Stimulated activated CD8-positive, alpha-beta memory T cell treated with anti-CD3 and anti-CD28 coated beads, Interleukin-7, amount 100 ng/mL, for 48 hours (primary cell): ENCODE measurements at places on chromosomes 5 and 9.

- peak; percentile 4 for DNase-seq
These were observed 41.3 kb downstream of the CFAP77 start for GRCh38 chr9:132451276-132451675.

- no peak for DNase-seq
These were observed 118.6 kb downstream of the KDM4C start for GRCh38 chr9:6876195-6876894.

- no peak for DNase-seq
These were observed 180.9 kb downstream of the MAPKAP1 start for GRCh38 chr9:125525921-125526631.

- DNase-seq: peak; percentile 11
These were observed 16.9 kb downstream of the IL5 start for GRCh38 chr5:132526290-132526973.

- DNase-seq: no peak
These were observed 48.9 kb downstream of the CXXC5 start for GRCh38 chr5:139696894-139697658.

DNA sequence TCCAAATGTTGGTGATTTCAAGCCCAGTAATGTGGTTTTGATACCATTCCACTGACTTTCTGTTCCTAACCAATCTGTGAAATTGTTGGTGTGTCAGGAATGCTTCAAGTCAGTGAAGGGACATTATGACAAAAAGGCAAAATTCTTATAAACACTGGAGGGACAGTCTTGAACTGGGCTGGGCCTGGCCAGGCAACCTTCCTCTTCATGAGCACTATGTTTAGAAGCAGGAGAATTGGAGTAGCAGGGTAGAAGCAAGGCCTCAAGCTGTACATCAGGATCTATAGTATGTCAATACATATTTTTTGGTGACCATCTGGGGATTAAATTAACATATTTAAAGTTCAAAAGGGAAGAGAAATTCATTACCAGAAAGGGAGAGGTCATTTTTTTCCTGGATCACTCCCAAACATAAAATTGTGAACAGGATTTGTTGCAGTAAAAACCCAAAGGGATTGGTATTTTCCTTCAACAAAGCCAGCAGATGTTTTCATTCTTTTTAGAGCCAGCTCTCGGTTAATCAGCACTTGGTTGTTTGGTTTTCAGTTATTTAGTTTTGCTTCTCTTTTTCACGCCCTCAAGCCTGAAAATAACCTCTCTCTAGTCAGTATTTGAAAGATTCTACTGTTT is 77.9 kb upstream of the PIK3R1 start:
- DNase-seq: no peak

GRCh38 chr9:78171651-78172050 is 64.2 kb upstream of the CEP78 start:
- DNase-seq: no peak

GRCh38 chr5:153782589-153783361 is 255.9 kb downstream of the FAM114A2 start:
- DNase-seq: no peak

DNA sequence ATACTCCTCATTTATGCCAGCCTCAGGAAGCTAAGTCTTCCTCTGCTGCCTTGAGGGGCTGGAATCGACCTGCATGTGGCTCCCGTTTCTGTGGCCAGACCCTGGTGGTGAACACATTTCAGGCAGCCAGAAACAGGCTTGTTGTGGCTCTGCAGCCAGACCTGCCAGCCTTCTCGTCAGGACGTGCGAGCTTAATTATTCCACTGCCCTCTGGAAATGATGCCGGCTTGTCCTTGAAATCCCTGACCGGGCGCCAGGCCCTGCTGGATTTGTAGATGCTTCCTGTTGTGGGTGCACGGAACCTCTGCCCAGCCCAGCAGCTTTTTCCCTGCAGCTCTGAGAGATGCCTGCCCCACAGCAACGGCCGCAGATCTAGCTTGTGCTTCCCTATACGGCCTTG is 41.6 kb downstream of the PDZD2 start:
- no peak for DNase-seq

GRCh38 chr5:129382921-129383672 is 77.0 kb upstream of the ADAMTS19 start:
- no peak for DNase-seq

- DNase-seq: no peak
These were observed 35.9 kb downstream of the ARPC5L start for GRCh38 chr9:124897570-124898460.

- no peak for DNase-seq
These were observed 92.6 kb upstream of the LMX1B start for GRCh38 chr9:126521089-126521488.

- DNase-seq: no peak
These were observed 1.7 kb downstream of the FKBP15 start for GRCh38 chr9:113219186-113219936.

DNA sequence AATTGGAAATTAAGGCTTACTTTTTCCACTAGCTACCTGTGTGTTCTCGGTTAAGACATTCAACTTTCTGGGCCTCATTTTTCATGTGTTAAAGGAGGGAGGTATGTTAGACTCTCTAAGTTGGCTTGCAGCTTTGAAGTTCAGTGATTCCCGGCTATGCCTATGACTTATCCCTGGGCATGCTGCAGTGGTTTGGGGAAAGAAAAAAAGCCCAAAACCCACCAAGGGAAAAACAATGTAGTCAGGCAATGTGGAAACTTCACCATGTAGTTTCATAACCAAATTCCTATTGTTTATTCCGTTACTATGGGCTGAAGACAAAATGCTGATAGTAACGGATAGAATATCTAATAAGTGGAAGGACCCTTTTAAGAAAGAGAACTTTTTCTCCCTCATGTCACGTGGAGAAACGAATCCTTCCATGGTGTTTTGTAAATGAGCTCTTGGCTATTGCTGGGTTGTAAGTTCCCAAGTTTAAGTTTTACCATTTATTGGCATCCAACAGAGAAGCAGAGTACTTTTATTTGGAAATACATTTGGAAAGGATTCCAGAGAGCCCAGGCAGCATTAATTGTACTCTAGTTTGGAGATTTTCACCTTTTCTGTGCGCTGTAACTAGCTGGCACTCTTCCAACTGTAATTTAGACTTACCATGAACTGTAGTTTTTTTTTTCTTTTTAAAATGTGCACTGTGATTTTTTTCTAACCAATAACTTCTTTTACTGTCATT is 84.9 kb upstream of the MPDZ start:
- no peak for DNase-seq

DNA sequence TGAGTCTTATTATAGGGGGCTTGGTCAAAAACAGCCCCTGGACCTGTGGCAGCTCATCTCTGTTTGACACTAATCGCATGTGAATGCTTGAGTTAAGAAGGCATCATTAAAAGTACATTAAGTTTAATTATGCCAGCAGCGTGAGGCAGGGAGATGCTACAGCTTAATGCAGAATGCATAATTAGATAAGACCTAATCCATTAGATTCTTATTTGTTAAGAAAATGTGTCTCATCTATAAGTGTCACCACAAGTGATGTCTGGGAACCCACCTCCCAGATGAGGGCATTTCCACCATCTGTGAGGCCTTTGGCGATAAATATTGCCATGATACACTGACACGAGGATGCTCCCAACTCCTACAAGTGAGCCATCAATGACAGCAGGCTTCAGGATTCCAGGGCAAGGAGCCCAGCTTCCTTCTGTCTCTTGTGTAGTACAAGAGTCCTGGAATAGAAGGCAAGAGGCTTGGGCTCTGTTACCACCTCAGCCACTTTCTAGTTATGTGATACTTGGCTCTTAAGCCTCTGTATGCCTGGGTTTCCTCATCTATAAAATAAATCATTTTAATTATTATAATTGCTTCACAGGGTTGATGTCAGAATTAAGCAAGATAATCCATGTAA is 202.7 kb downstream of the FAM114A2 start:
- DNase-seq: no peak

GRCh38 chr5:76083555-76084495 is 642 bp downstream of the SV2C start:
- DNase-seq: no peak

DNA sequence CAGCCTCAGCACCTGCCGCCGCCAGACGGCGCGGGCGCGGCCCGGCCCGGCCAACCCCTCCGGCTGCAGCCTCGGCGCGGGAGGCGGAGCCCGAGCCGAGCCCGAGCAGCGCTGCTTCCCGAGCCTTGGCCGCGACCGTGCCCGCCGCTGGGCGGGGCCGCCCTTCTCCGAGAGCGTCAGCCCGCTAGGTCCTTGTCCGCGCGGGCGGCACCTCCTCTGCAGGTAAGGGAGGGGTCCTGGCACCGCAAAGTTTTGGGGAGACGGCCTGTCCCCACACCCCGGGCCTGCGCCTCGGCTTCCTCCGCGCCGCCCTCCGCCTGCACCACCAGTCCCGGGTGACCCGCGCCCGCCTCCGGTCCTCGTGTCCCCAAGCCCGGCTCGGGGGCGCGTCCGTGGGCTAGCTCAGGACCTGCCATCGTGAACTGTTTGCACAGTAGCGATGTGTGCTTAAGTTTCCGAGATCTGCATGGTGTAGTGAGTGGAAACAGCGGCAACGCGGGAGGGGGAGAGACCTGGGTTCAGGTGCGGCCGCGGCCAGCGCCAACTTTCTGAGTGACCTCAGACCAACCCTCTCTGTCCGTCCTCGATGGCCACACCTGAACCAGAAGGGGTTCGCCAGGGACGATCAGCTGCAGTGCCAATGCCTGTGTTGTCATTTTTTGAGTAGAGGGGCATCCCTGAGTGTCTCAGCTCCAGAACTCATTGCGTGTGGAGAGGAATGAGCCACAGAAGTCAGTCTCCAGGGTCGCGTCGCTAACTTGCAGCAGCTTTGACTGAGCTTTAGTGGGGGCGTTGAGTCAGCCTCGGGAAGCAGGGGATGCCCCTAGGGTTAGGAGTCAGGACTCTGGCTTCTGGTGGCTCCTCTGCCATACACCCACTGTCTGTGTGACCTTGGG is at the start of gene FRMPD1:
FRMPD1 (plus strand) TSS at position 82 of the 896 bp plus-strand sequence. CDS start 41,688 bp downstream, outside the sequence.
- DNase-seq: peak; percentile 11

- DNase-seq: no peak
These were observed 74.4 kb upstream of the EQTN start for GRCh38 chr9:27371382-27371781.

GRCh38 chr5:140043508-140043872 is 391 bp upstream of the NRG2 start:
- no peak for DNase-seq

- no peak for DNase-seq
These were observed 645.2 kb upstream of the RGMB start for GRCh38 chr5:98128271-98128670.

DNA sequence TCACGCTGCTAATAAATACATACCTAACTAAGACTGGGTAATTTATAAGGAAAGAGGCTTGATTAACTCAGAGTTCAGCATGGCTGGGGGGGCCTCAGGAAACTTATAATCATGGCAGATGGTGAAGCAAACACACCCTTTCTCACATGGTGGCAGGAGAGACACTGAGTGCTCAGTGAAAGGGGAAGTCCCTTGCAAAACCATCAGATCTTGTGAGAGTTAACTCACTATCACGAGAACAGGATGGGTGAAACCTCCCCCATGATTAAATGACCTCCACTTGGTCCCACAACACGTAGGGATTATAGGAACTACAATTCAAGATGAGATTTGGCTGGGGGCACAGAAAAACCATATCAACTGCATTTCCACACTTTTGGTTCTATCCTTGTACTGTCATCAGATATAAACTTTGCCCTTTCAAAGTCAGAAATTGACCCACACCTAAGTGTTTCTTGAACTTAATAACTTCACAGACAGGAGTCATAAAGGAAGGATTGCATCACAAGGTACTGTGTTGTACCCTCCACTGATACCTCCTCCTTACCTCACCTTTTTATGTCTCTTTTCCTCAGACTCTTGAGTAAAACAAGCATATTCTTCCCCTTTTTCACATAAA is 319.1 kb upstream of the PIK3R1 start:
- DNase-seq: no peak

DNA sequence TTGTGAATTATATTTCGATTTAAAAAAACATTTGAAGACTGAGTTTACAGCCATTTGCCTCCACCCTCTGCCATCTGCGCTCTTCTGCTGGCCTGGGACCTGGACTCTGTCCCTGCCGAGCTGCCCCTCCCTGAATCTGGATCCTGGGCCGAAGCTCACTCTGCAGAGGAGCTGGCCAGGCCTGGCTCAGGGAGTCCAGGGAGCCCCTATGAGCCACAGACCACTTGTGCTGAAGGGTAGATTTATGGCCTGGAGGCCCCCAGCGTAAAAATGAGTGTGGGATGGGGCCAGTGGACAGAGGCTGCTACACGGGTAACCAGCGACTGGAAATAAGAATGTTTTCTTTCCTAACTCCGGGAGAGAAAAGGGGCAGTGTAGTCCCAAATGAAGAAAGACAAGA is 129.8 kb downstream of the FGF18 start:
- DNase-seq: no peak

- DNase-seq: no peak
These were observed 683.8 kb downstream of the LRRC70 start for GRCh38 chr5:63262185-63262981.

DNA sequence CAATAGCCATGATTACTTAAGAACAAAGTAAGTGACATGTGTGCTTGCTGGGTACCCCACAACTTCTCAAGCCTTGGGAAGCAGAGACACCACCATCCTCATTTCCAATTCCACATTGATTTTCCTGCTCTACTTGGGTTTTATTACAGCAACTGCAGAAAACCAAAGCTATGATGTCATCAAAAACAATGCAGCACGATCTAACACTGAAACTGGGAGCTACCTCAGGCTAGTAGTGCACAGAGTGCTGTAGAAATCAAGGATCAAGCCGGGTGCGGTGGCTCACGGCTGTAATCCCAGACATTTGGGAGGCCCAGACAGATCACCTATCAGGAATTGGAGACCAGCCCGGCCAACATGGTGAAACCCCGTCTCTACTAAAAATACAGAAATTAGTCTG is 174.4 kb upstream of the MSX2 start:
- no peak for DNase-seq

DNA sequence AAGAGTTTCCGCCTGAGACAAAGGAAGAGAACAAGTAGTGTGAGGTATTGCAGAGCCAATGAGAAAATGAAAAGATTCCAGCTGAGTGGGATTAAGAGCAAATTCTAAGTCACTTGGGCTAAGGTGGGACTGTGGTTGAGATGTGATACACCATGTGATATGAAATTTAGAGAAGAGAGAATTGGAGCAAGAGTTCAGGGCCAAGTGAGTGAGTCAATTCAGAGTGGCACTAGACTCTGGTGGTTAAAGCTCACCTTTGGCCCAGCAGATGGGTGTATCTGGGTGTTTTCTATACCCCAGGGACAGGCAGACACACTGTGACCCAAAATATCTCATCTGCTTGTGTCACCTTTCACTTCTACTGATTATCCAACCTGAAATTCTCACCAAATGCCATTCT is 368.1 kb downstream of the KCNN2 start:
- DNase-seq: no peak

GRCh38 chr5:100270023-100270771 is 265.0 kb upstream of the FAM174A start:
- DNase-seq: no peak

DNA sequence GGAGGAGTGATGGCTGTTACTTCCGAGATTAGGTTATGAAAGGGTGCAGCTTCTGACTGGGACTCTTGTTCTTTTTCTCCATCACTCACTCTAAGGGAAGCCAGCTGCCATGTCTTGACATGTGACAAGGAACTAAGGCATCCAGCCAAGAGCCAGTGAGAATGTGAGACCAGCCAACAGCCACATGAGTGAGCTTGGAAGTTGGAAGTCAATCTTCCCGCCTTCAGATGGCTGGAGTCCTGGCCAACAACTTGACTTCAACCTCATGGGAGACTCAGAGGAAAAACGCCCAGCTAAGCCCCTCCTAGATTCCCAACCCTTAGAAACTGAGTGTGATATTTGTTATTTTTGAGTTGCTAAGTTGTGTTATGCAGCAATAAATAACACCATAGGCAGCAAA is 201.1 kb downstream of the SNX18 start:
- DNase-seq: no peak
